ENCODE measurements at places on chromosomes 1 and 21.

GRCh38 chr1:183832459-183832858 lies 27.5 kb downstream of the RGL1 start:
- no peak for DNase-seq

- DNase-seq, result no peak
Observed at GRCh38 chr1:179888071-179888470, 6.0 kb downstream of the TOR1AIP1 start.

- no peak for DNase-seq
Observed at GRCh38 chr1:1669468-1670440, 10.9 kb upstream of the CDK11B start.

DNA sequence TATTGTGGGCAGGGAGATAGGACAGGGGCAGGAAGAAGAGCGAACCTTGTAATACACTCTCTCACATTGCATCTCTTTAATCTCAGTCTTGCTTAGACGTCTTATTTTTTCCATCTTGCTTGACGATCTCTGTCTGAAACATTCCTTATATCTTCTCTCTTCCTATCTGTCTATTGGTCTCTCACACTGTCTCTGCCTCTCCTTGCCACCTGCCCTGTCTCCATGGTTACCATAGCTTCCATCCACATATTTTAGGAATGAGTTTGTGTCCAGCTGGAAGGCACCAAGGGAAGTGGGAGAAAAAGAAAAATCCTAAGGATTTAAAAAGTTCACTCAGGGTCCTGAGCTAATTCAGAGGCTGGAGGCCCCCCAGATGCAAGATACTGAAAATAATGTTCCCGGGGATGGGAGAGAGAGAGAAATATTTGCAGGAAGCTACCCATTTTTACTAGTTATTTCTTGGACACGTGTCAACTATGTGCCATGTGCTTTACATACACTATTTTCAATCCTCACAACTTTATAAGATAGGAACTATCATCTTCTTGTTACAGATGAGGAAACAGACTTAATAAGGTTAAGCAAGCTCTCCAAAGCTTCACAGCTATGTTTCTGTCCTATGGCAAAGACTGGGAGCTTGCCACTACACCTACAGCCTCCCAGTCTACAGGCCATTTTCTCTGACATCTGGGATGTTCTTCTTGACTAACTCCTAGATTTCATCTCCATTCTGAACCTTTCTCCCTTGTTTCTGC lies 933 bp downstream of the ANKRD34A start:
- DNase-seq, result no peak

- no peak for DNase-seq
Observed at GRCh38 chr21:31479714-31480113, 135.7 kb upstream of the TIAM1 start.

GRCh38 chr1:179353546-179353945 lies 12.2 kb upstream of the AXDND1 start:
- DNase-seq, result no peak

DNA sequence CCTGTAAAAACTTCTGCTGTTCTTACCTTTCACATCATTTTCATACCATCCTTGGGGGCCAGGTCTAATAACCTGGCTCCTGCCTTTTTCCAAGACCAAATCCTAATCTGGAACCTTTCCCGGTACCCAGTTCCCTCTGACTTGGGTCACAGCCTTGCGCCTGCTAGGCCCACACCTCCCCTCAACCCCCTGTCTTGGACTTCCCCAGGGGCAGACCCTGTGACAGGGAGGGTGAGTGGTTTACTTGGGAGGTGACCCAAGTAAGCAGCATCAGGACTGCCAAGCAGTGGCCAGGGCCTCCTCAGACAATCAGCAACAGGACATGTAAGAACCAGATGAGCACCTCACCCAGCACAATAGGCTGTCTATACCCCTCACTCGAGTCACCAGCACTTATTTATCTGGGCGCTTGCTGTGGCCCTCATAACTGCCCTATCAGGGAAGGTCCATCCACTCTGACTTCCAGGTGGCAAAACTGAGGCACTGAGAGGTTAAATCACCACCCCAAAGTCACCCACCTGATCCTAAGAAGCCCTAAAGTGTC lies 124.7 kb downstream of the MATN1 start:
- DNase-seq, result no peak

DNA sequence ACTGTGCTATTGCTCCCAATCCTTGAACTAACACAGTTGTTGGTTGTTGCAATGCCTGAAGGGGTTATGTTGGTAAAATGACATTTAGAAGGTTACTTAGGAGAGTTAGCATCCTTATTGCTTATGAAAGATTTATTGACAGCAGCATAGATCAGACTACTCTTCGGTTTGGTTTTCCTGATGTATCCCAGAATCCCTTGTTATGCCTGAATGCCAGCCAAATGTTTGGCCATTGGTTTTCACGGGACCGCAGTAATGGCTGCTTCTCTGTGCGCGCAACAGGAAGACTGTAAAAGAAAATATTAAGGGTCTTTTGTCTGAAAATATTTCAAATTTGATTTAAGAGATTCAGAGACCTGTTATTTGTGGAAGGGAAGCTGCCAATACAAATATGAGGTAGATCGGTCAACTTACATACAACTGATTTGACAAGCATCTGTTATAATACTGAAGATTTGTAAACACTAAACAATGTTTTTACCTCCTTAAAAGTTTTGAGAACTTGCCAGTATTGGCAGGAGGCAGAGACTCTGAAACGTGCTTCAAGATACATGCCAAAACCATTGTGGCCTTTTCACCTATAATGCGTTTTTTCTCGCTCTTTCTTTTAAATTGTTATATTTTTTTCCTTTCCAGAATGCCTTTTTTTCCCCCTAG lies 8.3 kb downstream of the NFIA start:
- no peak for DNase-seq

- no peak for DNase-seq
Observed at GRCh38 chr21:28742527-28742926, 250.2 kb downstream of the LTN1 start.

DNA sequence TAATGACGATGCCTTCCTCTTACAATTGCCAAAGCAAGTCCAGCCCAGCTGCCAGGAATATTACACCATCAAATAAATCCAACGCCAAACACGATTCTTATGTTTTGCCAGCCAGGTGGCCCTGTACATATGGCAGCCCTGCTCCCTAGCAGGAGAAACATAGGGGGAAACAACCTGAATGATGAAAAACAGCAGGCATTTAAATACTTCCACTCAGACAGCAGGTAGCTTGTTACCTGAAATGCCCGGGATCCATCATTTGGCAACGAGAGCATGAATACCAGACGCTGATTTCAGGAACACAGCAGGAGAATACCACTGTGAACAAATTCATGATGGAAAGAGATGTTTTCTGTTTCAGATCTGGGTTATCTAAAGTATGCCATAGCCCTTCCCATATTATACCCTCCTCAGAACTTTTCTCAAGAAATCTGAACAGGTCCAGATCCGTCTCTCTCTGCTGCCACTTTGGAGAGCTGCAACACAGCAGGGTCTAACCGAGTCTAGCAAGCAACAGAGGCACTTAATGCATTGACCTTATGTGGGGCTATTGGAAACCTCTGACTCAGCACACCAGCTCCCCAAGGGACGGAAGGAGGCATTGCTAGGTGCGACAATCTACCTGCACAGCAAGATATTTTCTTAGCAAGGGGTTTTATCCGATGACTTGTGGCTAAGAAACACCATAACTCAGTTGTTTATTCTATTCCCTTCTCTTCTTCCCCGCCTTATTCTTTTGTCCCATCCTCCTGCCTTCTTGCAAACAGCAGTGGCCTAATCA lies 166.3 kb downstream of the BARHL2 start:
- no peak for DNase-seq

GRCh38 chr1:227312361-227313025 lies 5.8 kb downstream of the CDC42BPA start:
- DNase-seq, result no peak

DNA sequence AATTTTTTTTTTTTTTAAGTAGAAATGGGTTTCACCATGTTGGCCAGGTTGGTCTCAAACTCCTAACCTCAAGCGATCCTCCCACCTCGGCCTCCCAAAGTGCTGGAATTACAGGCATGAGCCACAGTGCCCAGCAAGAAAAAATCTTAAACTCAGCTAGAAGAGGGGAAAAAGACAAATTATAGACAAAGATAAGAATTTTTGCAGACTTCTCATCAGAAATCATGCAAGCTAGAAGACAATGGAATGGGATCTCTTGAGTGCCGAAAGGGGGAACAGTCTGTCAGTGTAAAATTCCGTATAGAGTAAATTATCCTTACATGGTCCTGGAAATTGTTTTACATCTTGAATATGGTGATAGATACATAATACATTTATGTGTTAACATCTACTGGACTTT lies 294.4 kb downstream of the CAMTA1 start:
- no peak for DNase-seq

GRCh38 chr1:63601912-63602311 lies 8.7 kb downstream of the PGM1 start:
- DNase-seq, result no peak

GRCh38 chr1:211935448-211935970 lies 99.8 kb downstream of the INTS7 start:
- no peak for DNase-seq

- DNase-seq, result no peak
Observed at GRCh38 chr1:211896958-211897357, 66.4 kb upstream of the LPGAT1 start.

DNA sequence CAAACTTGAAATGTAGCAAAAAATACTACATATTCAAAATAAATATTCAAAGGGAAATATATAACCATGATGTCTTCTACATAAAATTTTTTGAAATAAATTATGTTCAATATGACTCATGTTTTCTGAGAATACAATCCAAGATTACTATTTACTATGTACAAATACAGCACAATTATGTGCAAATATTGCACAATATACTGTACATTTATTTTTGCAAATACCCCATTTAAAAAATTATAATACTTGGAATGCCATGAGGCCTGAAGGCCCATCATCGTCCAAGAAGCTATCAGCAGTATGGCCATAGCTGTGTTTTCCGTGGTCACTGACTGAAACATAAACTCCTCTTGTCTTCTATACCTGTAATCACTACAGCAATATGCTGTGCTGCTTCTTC lies 12.3 kb downstream of the CCDC181 start:
- DNase-seq, result no peak

GRCh38 chr1:153976819-153977249 lies 640 bp downstream of the JTB start:
- DNase-seq, result no peak
